Liver (tissue), 10 donors: ENCODE measurements at places on chromosomes 5 and 9.

DNA sequence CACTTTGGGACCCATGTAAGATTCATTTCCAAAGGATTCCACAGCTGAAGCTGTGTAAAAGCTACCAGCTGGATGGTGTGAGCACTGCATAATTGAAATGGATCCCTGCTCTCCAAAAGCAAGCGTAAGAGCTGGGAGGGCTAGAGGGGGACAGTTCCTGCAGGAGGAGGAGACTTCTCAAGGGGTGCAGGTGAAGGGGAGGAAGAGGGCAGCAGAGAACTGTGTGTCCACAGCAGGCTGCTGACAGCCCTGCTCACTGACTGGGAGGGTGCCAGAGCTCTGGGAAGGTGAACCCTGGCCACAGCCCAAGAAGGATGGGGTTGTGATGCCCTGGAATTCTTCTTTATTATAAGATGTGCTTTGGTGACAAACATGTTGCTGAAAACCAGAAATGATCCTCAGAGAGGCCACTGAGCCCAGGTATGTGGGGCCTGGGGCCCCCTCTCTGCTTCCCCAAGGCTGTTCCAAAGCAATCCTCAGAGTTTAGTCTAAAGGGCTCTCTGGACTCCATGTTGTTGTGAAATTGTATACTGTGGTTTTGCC lies 112.8 kb upstream of the SLC25A48 start:
- no peak for DNase-seq

DNA sequence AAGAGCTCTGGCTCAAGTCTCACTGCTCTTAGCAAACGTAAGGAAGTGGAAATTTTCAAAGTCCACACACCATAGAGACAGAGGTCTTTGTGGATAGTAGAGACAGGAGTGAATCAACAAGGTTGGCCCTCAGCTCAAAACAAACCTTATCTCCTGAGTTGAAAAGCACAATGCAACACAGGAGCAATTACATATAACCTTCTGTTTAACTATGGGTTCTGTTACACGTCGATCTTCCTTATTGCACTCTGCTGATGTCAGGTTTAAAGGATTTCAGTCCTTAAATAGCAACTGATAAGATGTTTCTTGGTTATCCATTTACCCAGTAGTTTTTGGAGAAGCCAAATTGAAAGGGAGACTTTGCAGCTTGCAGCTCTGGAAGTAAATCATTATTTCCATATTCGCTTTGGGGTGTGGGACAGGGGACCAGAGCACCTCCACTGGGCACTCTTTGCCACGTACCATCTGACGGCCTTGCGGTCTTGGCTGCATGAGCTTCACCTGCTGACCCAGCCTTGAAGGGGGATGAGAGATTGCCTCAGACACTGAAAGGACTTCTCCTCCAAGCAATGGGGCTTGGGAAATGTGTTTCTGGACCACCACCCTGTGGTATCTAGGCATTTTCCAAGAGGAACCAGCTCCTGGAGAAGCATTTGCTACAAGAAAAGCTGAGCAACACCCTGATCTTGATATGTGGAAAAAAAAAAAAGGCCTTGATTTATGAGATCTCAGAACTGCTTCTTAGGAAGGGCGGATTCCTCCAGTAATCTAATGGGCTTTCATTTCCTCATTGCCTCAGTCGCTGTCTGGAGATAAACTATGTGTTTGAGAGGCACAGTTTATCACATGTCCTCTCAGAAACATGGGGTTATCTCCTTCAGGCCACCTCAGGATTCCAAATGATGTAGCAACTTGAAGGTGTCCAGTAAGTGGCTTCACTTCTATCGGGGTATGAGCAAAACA lies 56.2 kb upstream of the ZNF622 start:
- DNase-seq: no peak

DNA sequence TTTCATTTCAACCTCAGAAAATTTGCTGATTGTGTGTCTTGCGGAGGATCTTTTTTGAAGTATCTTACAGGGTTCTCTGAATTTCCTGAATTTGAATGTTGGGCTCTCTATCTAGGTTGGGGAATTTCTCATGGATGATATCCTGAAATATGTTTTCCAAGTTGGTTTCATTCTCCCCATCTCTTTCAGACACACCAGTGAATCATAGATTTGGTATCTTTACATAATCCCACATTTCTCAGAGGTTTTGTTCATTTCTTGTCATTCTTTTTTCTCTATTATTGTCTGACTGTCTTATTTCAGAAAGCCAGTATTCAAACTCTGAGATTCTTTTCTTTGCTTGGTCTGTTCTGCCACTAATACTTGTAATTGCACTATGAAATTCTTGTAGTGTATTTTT lies 456.9 kb downstream of the PRELID2 start:
- no peak for DNase-seq

GRCh38 chr5:43227655-43228054 lies 35.6 kb downstream of the NIM1K start:
- no peak for DNase-seq

GRCh38 chr9:76772686-76773445 lies 8.6 kb downstream of the PCA3 start:
- no peak for DNase-seq

- no peak for DNase-seq
These were observed 10.9 kb upstream of the FIBCD1 start for GRCh38 chr9:130950039-130950311.

DNA sequence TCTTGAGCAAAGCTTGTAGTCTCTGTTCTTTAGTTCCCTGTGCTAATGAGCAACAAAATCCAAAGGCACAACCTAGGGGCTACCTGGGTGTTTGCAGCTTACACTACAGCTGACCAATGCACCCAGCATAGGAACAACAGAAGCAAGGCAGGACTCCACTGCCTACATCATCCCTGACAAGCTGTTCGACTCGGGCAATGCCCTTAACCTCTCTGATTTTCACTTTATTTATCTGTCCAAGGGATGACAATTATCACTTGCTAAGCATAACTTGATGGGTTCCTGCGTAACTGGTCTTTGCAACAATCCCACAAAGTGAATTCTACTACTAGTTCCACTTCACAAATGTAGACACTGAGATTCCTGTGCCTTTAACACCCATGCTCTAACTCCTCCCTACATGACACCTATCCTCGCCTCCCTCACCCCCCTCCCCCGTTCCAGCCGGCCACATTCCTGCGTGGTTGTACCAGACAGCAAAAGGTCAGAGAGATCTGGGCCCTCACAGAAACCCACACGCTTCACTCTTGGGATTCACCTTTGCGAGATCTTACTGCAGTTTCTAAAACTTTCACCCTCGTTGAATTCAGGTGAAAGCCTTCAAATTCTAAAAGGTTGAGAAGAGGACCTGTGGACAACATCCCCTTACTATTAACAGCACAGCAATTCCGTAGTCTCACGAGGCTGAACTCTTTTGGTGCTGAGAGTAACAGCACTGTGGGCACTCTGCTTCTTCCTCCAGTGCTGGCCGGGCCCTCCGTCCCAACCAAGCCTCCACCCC lies 995 bp downstream of the IPPK start:
- peak; percentile 52 for DNase-seq

- no peak for DNase-seq
These were observed 308.6 kb upstream of the EFNA5 start for GRCh38 chr5:107979291-107979690.

GRCh38 chr5:88248743-88249540 lies 19.7 kb downstream of the TMEM161B start:
- no peak for DNase-seq

- DNase-seq: no peak
These were observed 127.6 kb upstream of the PTCH1 start for GRCh38 chr9:95644377-95644776.

- DNase-seq: no peak
These were observed 402.0 kb downstream of the IRX1 start for GRCh38 chr5:3997670-3998069.

GRCh38 chr5:11027660-11028059 lies 266.6 kb upstream of the DAP start:
- no peak for DNase-seq

DNA sequence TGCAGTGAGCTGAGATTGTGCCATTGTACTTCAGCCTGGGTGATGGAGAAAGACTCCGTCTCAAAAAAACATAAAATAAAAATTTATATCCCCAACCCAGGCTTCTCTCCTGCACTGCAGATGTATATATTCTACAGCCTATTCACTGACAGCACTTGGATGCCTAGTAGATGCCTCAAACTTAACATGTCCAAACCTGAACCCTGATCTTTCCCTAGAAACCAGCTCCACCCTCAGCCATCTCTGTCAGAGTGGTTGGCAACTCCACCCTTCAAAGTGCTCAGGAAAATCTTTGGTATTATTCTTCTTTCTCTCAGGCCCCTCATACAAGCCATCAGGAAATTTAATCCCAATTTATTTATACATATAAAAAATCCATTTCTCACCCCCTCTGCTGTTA lies 36.9 kb upstream of the TXN start:
- no peak for DNase-seq

DNA sequence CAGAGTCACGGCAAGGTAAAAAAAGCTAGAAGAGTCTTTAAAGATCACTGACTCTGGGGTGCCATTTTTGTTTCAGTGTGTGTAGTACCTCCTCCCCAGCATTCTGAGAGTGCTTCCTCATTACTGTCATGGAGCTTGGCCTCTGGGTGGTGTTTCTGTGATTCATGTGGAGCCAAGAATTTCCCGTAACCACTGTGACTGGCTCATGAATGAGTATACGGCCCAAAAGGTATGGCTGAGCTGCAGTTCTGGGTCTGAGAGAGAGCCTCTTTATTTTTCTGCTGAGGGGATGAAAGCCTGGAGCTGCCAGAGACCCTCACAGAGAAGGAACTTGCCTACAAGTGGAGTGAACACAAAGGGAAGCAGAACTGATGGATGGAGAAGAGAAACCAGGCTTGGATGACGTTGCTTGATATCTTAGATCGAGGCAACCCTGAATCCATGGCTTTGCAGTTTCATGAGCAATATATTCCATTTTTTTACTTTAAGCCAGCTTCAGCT lies 85.6 kb downstream of the PTTG1 start:
- DNase-seq: no peak

DNA sequence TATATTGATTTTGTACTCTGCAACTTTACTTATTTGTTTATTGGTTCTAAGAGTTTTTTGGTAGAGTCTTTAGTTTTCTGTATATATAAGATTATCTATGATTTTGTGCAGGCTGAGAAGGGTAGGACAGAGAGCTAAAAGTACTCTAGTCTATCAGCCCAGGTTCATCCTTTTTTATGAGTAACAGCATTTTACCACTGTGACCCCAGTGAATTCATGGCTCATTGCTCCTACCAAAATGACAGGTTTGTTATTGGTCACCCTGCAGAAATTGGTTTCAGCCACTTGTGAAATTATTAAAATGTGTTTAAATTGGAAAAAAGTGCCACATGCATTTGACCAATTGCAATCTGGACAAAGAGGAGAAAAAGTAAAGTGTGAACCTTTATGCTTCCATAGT lies 421.4 kb upstream of the DAB2 start:
- DNase-seq: no peak

GRCh38 chr5:111528056-111528455 lies 15.7 kb upstream of the STARD4 start:
- no peak for DNase-seq

- DNase-seq: no peak
These were observed 177.8 kb upstream of the ADCY2 start for GRCh38 chr5:7218141-7218540.

DNA sequence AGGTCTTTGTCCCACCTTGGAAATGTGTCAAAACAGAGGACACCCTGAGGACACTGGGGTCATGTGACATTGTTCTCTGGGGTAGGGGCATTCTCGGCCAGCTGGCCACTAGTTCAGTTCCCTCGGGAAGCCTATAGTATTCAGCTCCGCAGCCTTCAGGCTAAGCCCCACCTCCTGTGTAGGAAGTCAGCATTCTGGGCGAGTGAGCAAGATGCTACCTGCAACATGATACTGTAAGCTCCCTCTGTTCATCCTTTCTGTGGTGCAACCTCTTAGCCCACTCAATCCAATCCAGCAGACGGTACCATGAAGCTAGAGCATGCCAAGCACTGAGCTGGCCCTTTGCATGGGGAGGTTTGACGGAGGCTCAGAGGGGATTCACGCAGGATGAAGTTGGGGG lies 5.3 kb downstream of the NTNG2 start:
- no peak for DNase-seq

DNA sequence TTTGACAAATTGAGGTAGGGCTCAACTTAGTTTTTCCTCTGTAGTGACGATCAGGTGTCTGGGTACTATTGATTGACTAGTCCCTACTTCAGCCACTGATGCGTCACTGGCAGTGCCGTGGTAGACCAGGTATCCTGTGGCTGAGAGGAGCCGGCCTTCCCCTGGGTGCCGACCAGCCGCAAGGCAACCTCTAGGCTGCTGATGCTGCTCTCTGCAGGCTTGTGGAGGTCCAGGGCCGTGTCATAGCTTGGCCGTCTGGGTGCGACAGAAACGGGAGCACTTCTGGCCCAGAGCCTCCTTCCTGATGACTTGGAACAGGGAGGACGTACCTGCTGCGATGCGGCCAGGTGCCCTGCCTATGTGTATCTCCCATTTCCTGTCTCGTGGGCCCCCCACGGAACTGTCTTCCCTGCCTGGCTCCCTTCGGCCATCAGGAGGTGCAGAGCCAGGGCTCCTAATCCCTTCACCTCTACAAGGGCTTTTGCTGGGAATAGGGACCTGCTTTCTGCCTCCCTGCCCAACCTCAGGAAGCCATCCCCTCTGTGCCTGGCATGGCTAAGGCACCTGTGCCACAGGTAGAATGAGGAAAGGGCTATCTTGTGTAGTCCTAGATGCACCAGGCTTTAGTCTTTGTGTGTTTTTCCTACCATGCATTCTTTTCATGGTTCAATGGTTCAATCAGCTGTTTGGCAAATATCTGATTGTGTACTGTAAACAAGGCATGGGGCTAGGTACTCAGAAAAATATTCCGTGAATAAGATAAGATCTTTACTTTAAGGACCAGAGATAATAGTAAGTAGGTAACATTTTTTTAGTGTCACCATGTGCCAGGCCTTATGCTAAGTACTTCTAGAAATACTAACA lies 44.6 kb downstream of the MVB12B start:
- no peak for DNase-seq

- no peak for DNase-seq
These were observed 12.6 kb downstream of the FGF18 start for GRCh38 chr5:171432076-171432475.

- peak; percentile 86 for DNase-seq
These were observed 35.6 kb downstream of the DAB2IP start for GRCh38 chr9:121686930-121687541.

GRCh38 chr9:75111019-75111622 lies 22.8 kb downstream of the OSTF1 start:
- DNase-seq: no peak

GRCh38 chr5:135813758-135814157 lies 20.7 kb upstream of the SLC25A48 start:
- no peak for DNase-seq

- no peak for DNase-seq
These were observed 29.3 kb downstream of the CSF1R start for GRCh38 chr5:150057052-150057451.

DNA sequence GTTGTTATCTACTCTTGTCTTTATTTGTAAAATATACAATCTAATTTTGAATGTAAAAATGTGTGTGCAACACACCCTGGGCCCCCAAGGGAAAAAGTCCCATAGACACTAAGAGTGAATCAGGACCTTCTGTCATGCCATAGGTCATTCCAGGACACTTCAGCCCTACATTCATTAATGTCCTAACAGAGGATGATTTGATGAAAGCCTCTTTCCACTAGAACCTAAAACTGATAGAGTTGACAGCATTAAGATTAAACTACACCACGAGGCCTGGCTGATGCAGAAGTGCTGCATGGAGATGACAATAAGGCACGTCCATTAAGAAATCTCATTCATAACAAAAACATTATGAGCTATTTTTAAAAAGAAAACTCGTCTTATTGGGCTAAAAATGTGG lies 46.2 kb downstream of the FRMD3 start:
- DNase-seq: no peak

- DNase-seq: no peak
These were observed 34.1 kb downstream of the BNIP1 start for GRCh38 chr5:173178369-173178910.

- no peak for DNase-seq
These were observed 1.4 kb upstream of the GLIS3 start for GRCh38 chr9:4301296-4301695.
